CD4-positive, alpha-beta T cell treated with Interleukin-15 for 4 hours (primary cell): ENCODE measurements at places on chromosomes 12 and 14.

DNA sequence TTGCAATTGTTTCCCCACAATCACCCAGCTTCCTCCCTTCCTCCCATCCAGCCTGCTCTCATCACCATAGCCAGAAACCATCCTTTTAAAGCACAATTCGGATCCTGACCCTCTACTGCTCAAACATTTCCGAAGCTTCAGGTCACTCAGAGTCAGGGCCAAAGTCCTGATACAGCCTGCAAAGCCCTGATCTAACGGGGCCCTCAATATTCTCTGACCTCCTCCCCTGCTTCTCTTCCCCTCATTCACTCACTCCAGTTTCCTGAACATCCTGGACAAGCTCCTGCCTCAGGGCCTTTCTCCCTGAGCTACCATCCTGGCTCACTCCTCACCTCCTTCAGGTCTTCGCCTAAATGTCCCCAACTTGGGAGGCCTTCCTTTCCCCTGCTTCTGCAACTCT, 46.1 kb downstream of the PITPNM2 start:
- DNase-seq = no peak

DNA sequence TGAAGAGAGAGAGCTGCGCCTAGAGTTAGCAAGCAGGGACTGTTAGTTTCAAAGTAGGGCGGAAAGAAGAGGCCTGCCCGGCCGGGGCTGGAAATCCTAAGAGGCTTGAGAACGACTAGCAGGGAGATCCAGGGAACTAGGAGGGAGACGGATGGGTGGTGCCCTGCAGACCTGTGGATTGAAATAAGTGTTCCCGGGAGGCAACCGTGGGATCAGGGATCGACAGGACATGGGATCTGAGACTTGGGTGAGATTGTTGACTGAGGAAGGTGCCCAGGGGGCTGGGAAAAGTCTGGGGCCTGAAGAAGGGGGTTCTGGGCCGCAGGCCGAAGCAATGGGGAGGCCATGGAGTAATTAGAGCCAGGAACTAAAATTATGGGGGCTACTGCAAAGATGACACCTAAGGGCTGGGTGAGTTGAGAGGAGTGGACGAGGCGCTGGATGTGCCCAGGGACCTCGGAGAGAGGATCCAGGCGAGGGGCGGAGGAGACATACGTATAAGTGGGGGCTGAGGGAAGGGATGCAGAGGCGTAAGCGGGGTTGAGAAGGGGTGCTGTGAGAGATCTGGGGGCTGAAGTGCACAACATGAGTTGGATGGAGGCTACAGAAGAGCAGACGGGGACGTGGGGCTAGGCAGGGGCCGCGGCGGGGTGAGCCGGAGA, 635 bp downstream of the LTA4H start:
- no peak for DNase-seq

- no peak for DNase-seq
Observed at GRCh38 chr12:72057330-72057914, 118.8 kb downstream of the TPH2 start.

- no peak for DNase-seq
Observed at GRCh38 chr12:88737838-88738472, 157.7 kb upstream of the KITLG start.

DNA sequence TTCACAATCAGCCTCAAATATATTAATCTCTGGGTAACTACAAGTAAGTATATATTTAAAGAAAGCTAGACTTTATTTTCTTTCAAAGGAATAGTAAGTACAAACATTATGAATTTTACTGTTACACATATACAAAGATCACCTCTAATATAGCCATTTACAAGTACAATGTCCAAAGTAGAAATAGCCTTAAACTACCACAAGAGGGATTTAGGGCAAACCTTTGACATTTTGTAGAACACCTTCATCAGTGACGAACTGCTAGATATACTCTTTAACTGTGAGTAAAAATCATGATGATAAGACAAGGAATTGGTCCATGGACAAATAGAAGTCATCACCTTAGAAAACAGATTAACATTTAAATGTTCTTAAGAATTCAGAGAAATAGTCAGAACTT, 69.8 kb downstream of the CNTN1 start:
- no peak for DNase-seq

DNA sequence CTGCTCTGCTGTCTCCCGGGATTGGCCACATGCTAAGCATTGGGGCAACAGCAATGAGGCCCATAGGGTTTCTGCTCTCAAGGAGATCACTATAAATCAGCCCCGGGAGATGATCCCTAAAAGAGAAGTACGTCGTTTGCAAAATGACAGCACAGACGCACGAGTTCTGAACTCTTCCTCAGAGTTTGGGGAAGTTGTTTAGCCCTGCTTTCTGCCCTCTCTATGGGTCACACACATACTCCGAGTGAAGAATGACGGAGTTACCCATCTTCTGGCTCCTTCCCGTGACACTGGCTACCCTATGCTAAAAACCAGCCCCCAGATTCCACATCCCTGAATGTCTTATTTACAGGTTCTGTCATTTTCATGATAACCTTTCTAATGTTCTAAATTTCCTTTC, 258.0 kb upstream of the PLEKHG7 start:
- DNase-seq = no peak

DNA sequence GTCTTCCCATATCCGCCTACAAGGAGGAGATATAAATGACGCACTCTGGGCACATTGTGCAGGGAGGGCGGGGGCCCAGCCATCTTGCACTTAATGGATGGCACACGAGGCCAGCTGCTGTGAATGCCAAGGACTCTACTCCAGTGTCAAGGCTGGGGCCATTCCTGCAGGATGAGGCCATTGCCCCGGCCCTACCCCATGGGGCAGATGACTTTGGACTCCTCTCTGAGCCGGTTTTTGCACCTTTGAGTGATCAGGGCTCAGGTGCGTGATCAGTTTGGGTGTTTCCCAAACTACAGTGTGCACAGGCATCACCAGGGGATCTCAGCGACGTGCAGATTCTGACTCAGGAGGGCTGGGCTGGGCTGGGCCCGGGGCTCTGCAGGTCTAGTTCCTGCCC, 16.1 kb downstream of the MMAB start:
- DNase-seq = no peak

- DNase-seq = no peak
Observed at GRCh38 chr14:66085665-66086064, 400.5 kb upstream of the CCDC196 start.

GRCh38 chr12:85550924-85551323, 270.9 kb downstream of the ALX1 start:
- no peak for DNase-seq

GRCh38 chr14:70283156-70283555, 76.3 kb downstream of the COX16 start:
- no peak for DNase-seq

DNA sequence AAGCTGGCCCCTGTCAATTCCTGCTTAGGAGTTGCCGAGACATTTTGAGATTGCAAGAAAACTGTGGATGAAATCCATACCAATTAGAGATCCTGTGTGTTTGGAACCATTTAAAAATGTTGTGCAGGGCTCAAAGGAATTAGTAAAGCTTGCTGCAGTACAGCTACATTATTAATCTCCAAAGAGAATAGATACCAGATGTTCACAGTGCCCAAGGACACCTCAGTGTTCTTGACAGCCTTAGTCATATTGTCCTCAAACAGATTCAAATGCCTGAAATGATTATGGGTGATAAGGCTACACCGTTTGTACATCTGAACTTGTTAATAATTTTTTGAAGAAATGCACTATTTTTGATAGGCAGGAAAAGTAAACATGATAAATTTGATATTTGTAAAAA, 164.6 kb downstream of the MSRB3 start:
- DNase-seq = no peak

DNA sequence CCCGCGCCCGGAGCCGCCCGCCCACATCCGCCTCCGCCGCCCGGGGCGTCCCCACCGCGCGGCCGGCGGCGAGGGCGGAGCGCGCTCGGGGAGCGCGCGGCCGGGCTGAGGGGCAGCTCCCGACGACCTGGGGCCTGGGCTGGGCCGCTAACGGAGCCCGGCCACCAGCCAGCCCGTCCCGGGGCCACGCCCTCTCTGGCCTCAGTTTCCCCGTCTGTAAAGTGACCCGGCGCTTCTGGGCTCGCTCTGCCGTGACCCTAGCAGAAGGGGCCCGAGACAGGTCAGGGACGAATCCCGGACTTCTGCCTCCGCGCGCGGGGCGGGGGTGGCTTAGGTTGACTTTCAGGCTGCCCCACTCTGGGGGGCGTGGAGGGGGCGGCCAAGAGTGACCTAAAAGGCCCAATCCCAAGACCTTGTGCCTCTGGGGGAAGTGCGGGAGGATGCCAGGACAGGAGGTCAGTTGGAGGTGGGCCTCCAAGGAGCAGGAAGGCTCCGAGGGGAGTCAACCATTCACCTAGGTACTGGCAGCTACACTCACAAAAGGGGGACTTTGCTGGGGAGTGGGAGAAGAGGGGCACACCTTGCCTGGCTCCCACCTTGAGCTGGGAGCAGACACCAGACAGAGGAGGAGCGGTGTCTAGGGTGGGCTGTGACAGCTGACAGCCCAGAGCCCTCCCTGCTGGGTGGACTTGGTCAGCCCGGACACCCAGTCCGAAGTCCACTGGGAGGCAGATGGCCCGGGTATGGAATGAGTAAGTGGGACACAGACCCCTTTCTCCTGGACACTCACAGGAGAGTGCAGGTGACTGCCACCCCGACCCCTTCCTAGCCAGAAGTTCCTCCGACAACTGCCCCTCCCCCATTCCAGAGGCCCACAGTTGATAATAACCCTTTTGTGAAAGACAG, 486 bp upstream of the AKT1 start:
- peak; percentile 50 for DNase-seq

- no peak for DNase-seq
Observed at GRCh38 chr12:2687058-2687457, 107.7 kb upstream of the FKBP4 start.

- no peak for DNase-seq
Observed at GRCh38 chr14:41785696-41786095, 179.0 kb downstream of the LRFN5 start.

GRCh38 chr12:26891704-26892103, 46.1 kb downstream of the INTS13 start:
- no peak for DNase-seq

GRCh38 chr14:71658261-71658860, 273.9 kb upstream of the RGS6 start:
- no peak for DNase-seq

GRCh38 chr12:95390192-95390591, 83.8 kb upstream of the METAP2 start:
- DNase-seq = no peak
